ENCODE measurements at places on chromosomes 16 and 17. TPM values are rescaled to one million over a fixed set of nuclear protein-coding genes. Genes with fewer than 3 reads are reported as not detected.

- DNase-seq = no peak
Measured at GRCh38 chr16:51553314-51553713, 402.2 kb upstream of the SALL1 start.

DNA sequence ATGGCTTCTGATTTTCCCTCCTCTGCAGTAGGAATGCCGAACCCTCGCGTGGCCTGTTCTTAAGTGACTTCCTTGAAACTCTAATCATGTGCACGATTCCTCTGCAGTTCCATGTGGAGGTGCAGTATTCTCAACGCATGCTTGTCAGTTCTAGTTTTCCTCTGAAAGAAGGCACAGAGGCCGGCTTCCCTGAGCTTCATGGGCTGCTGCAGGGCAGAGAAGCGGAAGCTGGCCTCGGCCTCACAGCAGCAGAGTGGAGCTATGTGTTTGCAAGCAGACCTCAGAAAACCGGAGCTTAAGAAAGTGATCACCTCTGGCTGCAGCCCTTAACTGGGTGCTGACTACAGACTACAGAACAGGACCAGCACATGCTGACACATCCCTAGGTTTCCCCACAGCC lies 500.7 kb downstream of the GRIN2A start:
- DNase-seq = no peak

The SETD1A gene
- polyA plus RNA-seq = 2.2 TPM

DNA sequence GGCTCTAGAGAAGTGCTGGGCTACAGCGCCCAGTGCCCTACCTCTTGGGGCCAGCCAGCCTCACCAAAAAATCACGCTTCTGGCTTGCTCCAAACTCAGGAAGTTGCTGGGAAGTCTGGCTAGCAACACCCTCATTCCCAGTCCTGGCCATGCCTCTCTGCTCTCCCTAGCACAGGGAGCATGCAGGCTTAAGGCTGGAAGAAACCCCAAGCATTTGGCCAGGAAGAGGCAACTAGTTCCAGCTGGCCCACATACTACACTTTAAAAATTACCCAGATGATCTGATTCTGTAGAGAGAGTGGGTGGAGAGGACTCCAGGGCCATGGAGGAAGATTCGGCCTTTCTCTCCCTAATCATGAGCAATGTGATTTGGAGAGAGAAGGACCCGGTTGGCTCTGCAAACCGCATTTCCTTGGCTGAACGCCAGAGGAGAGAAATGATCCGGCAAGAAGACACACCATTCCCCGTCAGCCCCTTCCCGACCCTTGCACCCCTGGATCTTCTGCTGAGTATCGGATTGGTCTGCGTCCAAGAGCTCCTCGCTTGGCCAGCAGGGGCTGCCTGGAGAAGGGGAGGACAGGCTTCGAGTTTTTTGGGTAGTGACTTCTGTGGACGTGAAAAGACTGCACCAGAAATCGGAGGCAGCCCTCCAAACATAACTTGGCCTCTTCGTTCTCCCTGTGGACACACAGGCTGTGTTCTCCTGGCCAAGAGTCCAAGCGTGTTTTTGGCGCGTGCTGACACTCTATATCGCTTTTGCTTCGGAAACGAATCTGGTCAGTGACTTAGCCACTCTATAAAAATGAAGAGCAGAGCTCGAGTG lies 406.3 kb downstream of the WWOX start:
- DNase-seq = peak; percentile 23

- DNase-seq = no peak
Measured at GRCh38 chr16:62950351-62950750, 914.1 kb upstream of the CDH8 start.

The TMUB2 gene
- polyA plus RNA-seq = 54.6 TPM

DNA sequence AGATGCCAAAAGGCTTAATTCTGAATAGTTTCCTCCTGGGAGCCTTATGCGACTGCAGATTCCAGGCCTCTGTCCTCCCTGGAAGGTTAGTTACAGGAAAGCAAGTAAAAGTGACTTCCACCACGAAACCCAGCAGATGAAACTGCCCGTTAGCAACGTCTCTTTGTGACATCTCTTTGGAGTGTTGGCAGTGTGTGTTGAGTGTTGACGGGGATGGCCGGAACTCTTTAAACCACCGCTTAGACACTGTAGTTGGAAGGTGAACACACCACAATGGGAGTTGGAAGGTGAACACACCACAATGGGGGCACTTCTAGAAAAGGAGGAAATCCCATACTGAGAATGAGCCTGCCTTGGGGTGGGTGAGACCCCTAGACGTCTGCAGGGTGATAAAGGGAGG lies 858 bp downstream of the SKAP1 start:
- no peak for DNase-seq

DNA sequence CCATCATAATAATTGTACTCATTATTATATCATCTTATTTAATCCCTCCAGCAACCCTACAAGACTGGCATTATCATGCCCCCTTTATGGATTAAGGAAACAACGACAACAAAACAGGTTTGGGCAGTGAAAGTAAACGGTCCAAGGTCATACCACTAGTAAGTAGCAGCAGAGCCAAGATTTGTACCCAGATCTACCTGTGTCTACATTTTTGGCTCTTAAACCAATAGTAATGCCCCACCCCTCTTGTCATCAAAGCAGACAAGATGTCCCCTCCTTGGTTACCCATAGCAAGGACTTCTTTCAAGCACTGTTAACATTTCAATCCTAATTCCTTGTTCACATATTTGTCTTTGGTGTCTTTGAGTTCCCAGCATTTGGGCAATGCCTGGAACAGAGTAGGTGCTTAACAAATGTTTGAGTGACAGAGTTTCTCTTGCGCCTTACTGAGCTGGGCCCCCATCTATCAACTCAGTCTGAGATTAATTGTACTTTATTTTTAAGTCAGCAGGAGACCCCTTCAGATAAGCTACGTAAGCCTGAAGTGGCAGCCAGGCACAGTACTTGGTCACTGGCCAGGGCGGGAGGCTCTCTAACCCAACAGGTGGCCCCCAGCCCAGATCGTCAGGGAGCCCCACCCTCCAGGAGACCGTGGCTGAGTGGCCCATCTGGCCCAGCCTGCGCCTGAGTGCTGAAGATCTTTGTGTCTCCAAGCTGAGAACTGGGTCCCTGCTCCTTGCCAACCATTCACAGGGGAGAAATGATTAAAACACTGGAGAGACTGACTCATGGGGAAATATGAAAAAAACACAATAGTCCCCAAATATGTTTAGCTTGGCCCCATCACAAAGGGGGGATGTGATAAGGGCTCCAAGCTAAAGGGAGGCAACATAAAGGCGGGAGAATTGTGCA lies 75.8 kb downstream of the AXIN2 start:
- DNase-seq = no peak

DNA sequence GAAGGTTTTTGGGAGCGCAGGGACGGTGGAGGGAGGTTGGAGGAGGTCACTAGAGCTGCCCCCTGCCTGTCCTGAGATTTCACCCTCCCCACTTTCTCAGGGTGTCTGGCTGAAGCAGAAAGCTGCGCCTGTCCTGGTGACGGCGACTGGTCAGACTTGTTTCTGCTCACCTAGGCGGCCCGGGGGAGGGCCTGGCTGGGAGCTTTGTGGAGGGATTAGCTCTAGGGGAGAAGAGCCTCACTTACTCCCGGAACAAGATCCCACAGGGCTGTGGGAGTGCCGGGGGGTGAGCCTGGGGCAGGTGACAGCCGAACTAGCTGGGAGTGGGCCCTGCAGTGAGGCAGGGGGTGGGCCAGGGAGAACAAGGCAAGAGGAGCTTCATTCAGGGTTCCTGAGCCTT lies 11.5 kb downstream of the NHERF1 start:
- peak; percentile 78 for DNase-seq

DNA sequence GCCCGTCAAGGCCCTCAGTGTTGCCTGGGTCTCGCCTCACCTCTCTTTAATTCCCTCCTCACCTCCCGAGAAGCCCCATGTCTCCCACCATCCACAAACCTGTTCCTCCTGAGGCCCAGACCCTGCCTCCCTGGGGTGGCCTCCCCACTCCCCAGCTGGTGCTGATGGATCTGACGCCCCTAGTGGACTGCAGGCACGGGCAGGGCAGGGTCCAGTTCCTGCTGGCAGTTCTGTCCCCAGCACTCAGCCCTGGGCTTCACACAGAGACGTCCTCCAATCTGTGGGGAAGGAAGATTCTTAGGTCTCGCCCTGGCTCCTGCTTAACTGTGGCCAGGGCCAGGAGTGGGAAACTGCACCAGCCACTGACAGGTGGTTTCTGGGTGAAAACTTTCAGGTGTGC lies 108.8 kb downstream of the AMFR start:
- DNase-seq = no peak

DNA sequence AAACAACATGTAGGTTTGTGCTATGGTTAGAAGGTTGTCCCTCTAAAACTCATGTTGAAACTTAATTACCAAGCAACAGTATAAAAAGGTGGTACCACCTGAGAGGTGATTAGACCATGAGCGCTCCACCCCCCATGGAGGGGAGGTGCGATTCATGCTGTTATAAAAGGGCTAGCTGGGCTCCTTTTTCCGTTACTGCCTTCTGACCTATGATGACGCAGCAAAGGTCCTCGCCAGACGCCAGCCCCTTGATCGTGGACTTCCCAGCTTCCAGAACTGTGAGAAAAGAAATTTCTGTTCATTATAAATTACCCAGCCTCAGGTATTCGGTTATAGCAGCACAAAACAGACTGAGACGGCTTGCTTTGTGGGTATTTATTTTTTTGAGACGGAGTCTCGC lies 167.8 kb downstream of the SNX29 start:
- no peak for DNase-seq

All from hepatocyte (in vitro differentiated cells).